Aorta (tissue), 5 donors: ENCODE measurements at places on chromosomes 1 and 21. TPM values are rescaled to one million over a fixed set of nuclear protein-coding genes. Genes with fewer than 3 reads are reported as not detected.

Gene PTPN14
- total RNA-seq: 48.3 TPM

Gene CSTB
- total RNA-seq: 30.3 TPM

Gene CCDC30
- total RNA-seq: 6.3 TPM

Gene DMRTA2
- total RNA-seq: not detected

DNA sequence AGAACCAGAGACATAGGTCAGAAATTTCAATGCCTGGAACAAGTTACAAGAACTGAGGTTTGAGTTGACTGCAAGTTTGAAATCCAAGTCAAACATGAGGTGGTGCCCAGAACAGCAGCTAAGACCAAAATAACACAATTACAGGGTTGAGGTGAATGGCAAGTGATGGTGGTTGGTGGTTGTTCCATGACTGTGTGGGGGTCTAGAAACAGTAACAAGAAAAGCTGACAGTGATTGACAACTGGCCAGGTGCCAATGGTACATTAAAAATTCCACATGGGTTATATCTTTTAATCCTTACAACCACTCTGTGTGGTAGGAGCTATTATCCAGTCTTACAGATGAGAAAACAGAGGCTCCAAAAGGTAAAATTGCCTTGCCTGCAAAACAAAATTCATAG, 32.0 kb downstream of the RIMS3 start:
- no peaks in the 10 kb centered on the region for H3K27me3 ChIP-seq
- H3K4me3 ChIP-seq: no peak overlapping the region
- H3K27ac ChIP-seq: no peak overlapping the region
- no peak for DNase-seq

GRCh38 chr21:43012596-43012995, 38.2 kb downstream of the PKNOX1 start:
- H3K4me3 ChIP-seq: no peak overlapping the region
- H3K4me1 ChIP-seq: no peaks in the 10 kb centered on the region
- no peak for DNase-seq
- no peaks in the 10 kb centered on the region for H3K36me3 ChIP-seq
- H3K27ac ChIP-seq: no peak overlapping the region
- no peaks in the 10 kb centered on the region for H3K27me3 ChIP-seq

DNA sequence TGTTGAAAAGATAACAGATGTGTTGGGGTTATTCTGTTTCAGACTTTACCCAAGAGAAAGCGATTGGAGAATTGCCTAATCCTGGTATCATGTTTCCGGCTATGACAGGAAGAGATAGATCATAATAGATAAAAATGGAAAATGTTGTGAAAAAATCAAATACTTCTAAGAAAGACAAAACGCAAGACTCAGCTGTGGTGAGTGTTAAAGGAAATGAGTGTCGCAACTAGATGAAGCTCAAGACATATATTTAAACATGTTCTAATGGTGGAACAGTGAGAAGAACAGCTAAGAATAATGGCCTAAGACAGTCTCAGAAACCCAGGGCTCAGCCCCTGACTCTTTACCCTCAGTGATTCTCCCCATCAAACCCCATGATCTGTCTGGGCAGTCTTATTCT, 426.7 kb upstream of the RUNX1 start:
- H3K4me3 ChIP-seq: no peak overlapping the region
- H3K27me3 ChIP-seq: no peaks in the 10 kb centered on the region
- no peak overlapping the region for H3K27ac ChIP-seq
- DNase-seq: no peak

- peak overlapping the region; percentile 71 for H3K27ac ChIP-seq
- H3K4me1 ChIP-seq: no peaks in the 10 kb centered on the region
- DNase-seq: no peak
These were observed 5.9 kb downstream of the PHLDA3 start for GRCh38 chr1:201463071-201463552.

DNA sequence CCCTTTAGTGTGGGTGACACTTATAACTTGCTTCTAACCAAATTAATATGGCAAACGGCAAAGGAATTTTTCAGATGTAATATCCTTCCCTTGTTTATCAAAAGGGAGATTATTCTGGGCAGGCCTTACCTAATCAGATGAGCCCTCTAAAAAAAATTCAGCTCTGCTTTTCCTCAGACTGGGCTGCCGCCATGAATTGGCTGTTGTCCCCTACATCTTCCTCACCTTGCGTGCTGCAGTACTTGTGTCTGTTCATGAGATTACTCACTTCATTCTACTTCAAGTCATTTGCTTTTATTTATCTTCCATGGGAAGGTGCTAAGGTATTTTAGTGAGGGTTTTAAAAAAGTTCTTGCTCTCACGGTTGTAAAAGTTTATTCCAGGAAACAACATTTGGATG, 705.5 kb downstream of the KCNT2 start:
- H3K4me1 ChIP-seq: no peaks in the 10 kb centered on the region
- H3K27me3 ChIP-seq: no peaks in the 10 kb centered on the region
- DNase-seq: no peak
- H3K4me3 ChIP-seq: no peak overlapping the region
- no peaks in the 10 kb centered on the region for H3K36me3 ChIP-seq

DNA sequence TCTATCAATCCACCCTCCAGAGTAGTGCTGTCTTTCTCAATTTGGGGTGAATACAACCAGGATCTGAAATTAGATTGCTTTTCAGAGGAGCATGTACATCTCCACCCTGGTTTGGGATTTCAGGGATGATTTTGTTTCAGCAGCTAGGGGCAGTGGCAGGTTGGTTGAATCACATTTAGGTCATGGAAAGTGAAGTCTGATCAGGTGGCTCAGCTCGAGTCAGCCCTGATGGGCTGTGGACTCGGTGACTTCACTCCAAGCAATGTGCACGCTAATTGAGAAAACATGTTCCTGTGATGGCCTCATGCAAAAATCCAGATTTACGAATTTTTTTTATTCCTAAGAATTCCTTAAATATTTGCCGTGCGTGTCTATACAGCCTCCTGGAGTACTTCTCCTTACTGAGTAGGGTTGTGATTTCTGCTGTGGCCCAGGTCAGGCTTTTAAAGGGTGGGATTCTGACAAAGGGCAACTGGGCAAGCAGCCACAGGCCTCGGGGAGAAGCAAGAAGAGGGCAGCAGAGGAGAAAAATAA, 7.5 kb downstream of the NGF start:
- H3K36me3 ChIP-seq: no peaks in the 10 kb centered on the region
- peaks cover 13% of the 10 kb centered on the region for H3K4me1 ChIP-seq
- no peak overlapping the region for H3K4me3 ChIP-seq
- H3K27ac ChIP-seq: peak overlapping the region; percentile 59
- no peaks in the 10 kb centered on the region for H3K27me3 ChIP-seq

DNA sequence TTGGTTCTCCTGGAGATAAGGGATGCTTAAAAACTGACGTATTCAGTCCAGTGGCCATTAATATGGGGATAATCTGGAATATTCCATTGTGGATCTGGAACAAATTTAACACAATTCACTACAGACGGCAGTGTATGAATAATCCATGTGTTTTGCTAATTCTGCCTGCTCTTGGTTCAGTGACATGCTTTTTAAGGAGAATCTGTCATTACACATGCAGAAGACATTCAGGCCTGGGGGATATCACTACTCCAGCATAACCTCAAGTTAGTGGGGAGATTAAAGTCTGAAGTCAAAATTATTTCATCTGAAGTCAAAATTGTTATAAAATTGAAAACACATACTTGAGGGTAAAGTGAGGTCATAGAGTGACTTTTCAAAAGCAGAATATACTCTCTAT, 789.3 kb downstream of the USP25 start:
- DNase-seq: no peak
- no peak overlapping the region for H3K4me3 ChIP-seq
- H3K4me1 ChIP-seq: no peaks in the 10 kb centered on the region

GRCh38 chr1:111976332-111976731, 13.1 kb downstream of the KCND3 start:
- H3K36me3 ChIP-seq: peaks cover 3% of the 10 kb centered on the region
- no peak overlapping the region for H3K27ac ChIP-seq
- H3K4me3 ChIP-seq: no peak overlapping the region
- no peaks in the 10 kb centered on the region for H3K4me1 ChIP-seq
- DNase-seq: no peak

GRCh38 chr1:205256951-205257625, 29.3 kb downstream of the TMCC2 start:
- H3K36me3 ChIP-seq: no peaks in the 10 kb centered on the region
- H3K27ac ChIP-seq: no peak overlapping the region
- H3K4me3 ChIP-seq: no peak overlapping the region

DNA sequence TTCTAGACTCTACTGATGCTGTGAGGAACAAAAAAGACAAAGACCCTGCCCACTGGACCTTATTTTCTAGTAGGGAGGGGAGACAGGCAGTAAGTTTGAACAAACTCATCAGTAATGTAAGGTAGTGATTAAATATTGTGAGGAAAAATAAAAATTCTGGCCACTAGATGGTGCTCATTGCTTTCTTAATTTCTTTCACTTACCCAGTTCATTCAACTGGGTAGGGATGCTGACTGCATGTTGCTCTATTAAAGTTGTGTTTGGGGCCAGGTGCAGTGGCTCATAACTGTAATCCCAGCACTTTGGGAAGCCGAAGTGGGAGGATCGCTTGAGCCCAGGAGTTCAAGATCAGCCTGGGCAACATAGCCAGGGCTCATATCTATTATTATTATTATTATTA, 6.3 kb upstream of the KYAT3 start:
- H3K4me1 ChIP-seq: no peaks in the 10 kb centered on the region
- H3K27me3 ChIP-seq: no peaks in the 10 kb centered on the region
- no peak overlapping the region for H3K27ac ChIP-seq
- H3K36me3 ChIP-seq: no peaks in the 10 kb centered on the region
- DNase-seq: no peak

GRCh38 chr1:3581296-3582036, 29.8 kb downstream of the MEGF6 start:
- H3K36me3 ChIP-seq: no peaks in the 10 kb centered on the region
- no peaks in the 10 kb centered on the region for H3K27me3 ChIP-seq
- H3K27ac ChIP-seq: no peak overlapping the region
- DNase-seq: no peak

GRCh38 chr1:41005876-41006275, 15.6 kb downstream of the SLFNL1 start:
- no peaks in the 10 kb centered on the region for H3K36me3 ChIP-seq
- H3K4me1 ChIP-seq: no peaks in the 10 kb centered on the region
- no peaks in the 10 kb centered on the region for H3K27me3 ChIP-seq
- DNase-seq: no peak

GRCh38 chr1:202056644-202057334, 46.4 kb downstream of the ELF3 start:
- no peak overlapping the region for H3K27ac ChIP-seq
- no peaks in the 10 kb centered on the region for H3K27me3 ChIP-seq
- no peaks in the 10 kb centered on the region for H3K4me1 ChIP-seq

- H3K36me3 ChIP-seq: no peaks in the 10 kb centered on the region
- H3K4me1 ChIP-seq: no peaks in the 10 kb centered on the region
- peak overlapping the region; percentile 65 for H3K27ac ChIP-seq
- no peak for DNase-seq
- H3K4me3 ChIP-seq: peak overlapping the region; percentile 73
These were observed 524 bp upstream of the TMCO4 start for GRCh38 chr1:19800076-19800804.

DNA sequence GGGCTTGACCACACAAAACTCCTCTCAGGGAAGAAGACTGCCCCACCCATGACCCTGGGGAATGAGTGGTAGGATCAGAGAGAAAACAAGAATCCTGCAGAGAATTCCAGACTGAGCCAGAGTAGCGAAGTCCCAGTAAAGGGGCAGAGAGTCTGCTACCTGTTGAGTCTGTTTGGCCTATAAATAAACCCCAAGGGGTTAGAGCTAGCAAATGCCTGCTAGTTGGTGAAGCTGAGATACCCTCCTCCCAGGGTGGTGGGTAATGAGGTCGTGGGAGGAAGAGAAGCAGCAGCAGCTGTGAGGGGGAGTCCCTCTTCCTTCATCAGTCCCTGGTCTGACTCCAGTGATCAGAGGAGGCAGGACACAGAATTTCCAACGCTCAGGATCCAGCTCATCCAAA, 2.5 kb downstream of the TRAF3IP3 start:
- no peaks in the 10 kb centered on the region for H3K27me3 ChIP-seq
- no peak overlapping the region for H3K4me3 ChIP-seq
- H3K27ac ChIP-seq: no peak overlapping the region
- H3K36me3 ChIP-seq: no peaks in the 10 kb centered on the region
- no peaks in the 10 kb centered on the region for H3K4me1 ChIP-seq

- DNase-seq: no peak
- no peak overlapping the region for H3K4me3 ChIP-seq
- H3K36me3 ChIP-seq: no peaks in the 10 kb centered on the region
- H3K4me1 ChIP-seq: peaks cover 10% of the 10 kb centered on the region
- peak overlapping the region; percentile 43 for H3K27ac ChIP-seq
- H3K27me3 ChIP-seq: no peaks in the 10 kb centered on the region
These were observed 7.6 kb downstream of the EGLN1 start for GRCh38 chr1:231414260-231415016.

DNA sequence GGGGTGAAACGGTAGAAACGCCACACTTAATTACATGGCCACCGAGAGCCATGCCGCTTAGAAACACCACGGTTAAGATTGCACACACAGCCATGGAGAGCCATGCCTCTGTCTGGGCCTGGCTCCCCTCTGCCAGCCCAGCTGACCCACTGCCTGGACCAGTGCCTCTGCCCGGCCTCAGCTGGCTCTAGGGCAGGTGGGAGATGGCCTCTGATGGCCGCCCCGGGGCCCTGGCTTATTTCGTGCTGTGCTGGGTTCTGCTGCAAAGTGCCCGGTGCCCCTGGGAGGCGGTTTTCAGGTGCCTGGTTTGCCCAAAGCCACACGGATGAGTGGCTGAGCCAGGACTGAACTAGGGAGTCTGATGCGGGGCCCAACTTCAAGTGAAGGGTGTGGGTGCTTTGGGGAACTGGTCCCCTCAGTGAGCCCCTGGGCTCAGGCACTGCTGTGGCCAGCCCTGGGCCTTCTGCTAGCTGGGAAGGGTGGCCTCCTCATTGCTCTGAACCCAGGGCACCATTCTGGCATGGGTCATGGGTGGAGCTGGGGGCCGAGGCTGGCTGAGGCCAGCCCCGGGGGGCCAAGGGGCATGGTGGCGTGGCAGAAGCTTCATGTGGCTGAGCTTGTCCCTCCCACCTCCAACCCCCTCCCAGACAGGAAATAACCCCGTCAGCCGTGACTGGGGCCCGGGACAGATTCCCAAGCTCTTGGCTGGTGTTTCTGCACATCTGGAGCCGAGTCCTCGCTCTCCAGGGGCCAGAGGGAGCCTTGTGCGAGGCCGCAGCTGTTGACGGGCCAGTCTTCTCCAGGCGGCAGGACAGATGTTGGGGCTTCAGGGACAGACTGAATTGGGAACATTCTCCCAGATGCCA, 1.9 kb upstream of the GPR153 start:
- DNase-seq: no peak
- no peak overlapping the region for H3K4me3 ChIP-seq
- H3K4me1 ChIP-seq: no peaks in the 10 kb centered on the region
- H3K27me3 ChIP-seq: no peaks in the 10 kb centered on the region

- H3K4me3 ChIP-seq: no peak overlapping the region
- no peaks in the 10 kb centered on the region for H3K27me3 ChIP-seq
- H3K27ac ChIP-seq: peak overlapping the region; percentile 52
- no peak for DNase-seq
- H3K4me1 ChIP-seq: no peaks in the 10 kb centered on the region
These were observed 5.5 kb downstream of the RHOC start for GRCh38 chr1:112701227-112702066.

DNA sequence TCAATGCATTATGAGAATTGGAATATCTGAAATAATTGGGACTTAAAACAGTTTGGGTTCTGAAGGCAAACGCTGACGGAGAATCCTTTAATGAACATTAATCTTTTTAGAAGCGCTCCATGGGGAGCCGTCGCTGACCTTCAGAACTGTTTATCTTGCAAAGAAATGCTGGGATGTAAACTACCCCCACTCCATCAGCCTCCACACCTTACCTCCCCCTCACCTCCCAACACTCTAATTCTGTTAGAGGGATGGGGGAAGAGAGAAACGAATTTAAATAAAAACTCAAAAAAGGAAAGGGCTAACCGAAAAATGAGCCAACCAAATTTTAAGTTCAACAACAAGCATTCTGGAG, 44.1 kb upstream of the DNAJC6 start:
- no peaks in the 10 kb centered on the region for H3K27me3 ChIP-seq
- no peaks in the 10 kb centered on the region for H3K36me3 ChIP-seq
- no peak overlapping the region for H3K27ac ChIP-seq
- peak overlapping the region; percentile 9 for H3K4me3 ChIP-seq
